ENCODE measurements at places on chromosomes 2 and 18.
A peak's percentile ranks its signal among the peaks of the same experiment; 100 is the strongest.

GRCh38 chr2:19936203-19936602 is 34.4 kb upstream of the TTC32 start:
- DNase-seq: no peak

- DNase-seq: no peak
These were observed 59.6 kb downstream of the FEZ2 start for GRCh38 chr2:36538335-36538734.

DNA sequence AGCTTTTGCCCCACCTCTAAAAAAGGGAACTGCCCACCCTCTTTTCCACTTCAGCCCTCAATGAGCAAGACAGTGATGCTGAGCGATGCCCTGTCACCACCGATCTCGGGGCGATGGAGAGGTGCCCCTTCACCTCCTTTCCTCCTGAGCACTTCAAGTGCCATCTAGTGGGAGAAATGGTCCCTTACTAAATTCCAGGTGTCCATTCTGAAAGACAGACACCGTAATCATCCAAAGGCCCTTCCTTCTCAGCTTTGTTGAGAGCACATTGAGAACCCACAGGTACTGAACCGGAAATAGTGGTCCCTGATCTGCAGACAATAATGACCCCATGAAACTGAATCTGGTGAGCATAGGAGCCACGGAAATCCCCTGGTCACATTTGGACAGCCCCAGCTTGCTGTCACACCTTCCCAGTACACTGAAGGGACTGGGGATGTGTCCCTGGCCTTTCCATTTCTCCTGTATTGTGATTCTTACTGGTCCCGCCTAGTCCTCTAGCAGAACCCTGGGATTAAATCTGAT is 38.5 kb downstream of the KCTD18 start:
- DNase-seq: peak; percentile 10

DNA sequence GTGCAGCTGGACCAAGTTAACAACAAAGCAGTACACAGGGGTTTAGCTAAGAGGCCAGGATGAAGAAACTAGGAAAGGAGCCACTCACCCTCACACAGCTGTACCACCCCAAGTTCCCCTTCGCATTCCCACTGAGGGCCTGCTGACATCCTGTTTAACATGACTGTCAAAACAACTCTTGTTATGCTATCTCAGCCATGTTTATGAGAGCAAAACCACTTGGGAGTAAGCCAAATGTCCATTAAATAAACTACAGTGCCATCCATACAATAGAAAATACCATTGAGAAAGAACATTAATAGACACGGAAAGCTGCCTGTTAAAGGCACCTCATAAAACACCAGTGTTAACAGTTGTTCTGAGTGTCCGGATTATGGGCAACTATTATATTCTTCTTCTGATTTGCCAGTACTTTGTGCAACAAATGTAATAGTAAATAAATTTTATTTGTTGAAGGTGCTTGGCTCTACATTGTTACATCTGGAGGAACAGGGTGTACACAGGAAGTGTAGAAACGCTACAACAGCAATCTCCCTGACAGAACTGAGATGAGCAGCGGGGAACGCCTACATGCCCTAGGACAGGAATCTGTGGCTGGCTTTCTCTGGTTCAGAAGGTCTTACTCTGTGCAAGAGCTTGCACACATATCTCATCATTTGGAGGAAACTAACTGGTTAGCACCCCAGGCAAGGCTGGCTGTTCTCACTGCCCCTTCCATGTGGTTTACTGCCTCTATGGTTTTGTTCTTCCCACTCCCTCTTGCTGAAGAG is 85.6 kb downstream of the EHD3 start:
- DNase-seq: no peak

DNA sequence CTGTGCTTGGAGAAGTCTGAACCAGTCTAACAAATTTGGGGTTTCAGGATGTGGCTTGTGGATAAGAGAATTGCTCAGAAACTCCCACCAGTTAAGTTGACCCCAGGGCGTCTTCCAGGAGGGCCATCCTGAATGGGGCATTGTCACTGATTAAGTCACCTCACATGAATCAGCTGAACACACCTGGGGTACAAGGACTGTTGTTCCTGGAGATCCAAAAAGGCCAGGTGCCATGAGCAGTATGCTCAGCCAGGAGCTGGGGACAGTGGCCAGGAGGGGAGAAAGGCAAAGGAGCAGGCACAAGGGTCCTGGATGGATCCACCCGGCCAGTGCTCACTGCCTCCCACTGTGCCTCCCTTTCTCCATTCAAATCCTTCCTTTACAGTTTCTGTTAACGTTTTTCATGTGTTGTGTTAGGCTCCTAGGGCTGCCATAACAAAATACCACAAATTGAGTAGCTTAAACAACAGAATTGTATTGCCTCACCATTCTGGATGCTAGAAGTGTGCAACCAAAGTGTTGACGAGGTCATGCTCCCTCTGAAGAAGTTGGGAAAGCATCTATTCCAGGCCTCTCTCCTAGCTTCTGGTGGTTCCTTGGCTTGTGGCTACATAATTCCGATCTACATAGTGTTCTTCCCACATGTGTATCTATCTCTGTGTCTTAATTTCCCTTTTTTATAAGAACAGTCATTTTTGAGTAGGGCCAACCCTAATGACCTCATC is 33.4 kb downstream of the TRABD2A start:
- no peak for DNase-seq

DNA sequence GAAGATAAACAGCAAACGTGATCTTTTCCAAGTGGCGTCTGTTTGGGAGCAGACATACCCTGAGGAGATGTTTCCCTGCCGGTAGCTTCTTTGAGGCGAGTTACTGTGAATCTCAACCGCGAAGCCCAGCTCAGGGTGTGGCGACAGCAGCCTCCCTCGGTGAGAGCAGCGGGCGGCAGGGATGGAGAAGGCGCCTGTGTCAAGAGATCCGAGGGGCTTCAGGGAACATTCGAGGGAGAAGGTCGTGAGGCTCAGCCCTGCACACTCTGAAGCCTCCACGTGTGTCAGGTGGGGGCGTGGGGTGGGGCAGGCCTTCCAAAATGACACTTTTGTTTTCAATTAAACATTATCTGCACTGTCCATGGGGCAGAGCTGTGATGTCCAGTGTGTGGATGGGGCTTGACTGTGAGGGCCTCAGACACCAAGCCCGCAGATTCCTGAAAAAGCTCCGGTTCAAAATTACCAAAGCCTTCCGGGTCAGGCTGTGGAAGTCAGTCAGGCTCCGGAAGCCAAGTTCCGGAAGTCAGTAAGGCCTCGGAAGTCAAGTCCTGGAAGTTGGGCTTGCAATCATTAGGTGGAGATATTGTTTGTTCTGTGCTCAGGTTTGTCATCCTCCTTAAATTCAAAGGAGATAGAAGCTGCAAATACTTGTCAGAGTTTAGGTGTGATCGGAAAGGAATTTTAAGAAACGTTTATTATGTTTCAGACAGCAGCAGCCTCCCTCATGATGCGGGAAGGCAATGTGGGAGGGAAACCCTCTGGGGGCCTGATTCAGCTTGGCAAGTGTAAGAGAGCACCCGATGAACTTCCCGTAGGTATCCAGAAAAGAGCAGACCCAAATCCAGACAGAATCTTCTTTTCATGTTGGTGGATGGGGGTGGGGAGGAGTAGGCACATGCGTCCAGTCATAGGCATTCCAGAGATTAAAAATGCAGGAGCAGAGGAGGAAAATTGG is 20.7 kb downstream of the SMIM21 start:
- DNase-seq: no peak

DNA sequence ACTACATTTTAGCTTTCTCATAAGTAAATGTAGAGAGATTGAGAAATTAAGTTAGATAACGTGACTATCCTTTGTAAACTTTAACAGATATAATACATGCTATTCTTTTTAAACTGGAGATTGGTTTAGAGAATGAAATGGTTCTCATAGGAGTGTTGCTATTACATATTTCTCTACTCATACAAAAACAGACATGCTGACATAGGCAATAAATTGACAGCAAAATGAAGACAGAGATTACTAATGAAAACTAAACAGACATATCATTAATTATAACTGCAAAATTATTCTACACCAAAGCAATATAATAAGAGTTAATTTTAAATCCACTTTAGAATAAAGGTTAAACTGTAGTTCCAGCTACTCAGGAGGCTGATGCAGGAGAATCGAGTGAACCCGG is 227.6 kb downstream of the CBLN2 start:
- no peak for DNase-seq

Measured in hypothalamus (tissue), 51 donors.